Kidney capillary endothelial cell (primary cell): ENCODE measurements at places on chromosomes 1 and 21.
A peak's percentile ranks its signal among the peaks of the same experiment; 100 is the strongest.

GRCh38 chr1:172393354-172393753 lies 27.1 kb upstream of the C1orf105 start:
- no peak for DNase-seq

GRCh38 chr21:28177124-28177523 lies 815.6 kb downstream of the LTN1 start:
- no peak for DNase-seq

GRCh38 chr1:94863919-94864318 lies 43.8 kb downstream of the SLC44A3 start:
- DNase-seq: peak; percentile 75

GRCh38 chr1:168291222-168291837 lies 10.7 kb downstream of the TBX19 start:
- no peak for DNase-seq

GRCh38 chr1:20125100-20125499 lies 5.8 kb upstream of the PLA2G2D start:
- DNase-seq: no peak
